ENCODE measurements at places on chromosomes 4 and X.

DNA sequence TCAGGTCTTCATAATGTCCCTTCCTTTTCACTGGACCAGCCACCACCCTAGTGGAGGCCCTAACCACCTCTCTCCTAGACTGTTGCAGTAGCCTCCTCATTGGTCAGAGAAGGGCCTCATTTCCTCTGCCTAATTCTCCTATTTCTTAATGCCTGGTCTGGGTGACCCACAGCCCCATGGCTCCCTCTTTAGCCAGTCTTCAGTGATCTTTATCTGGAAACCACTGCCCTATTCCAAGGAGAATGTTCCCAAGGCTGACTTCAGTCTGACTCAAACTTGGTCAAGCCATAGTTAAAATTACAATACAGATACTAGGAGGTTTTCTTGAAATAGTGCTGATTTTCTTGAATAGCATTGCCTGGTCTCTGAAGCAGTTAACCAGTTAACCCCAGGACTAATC lies 53.6 kb upstream of the PRPS1 start:
- no peak for DNase-seq

DNA sequence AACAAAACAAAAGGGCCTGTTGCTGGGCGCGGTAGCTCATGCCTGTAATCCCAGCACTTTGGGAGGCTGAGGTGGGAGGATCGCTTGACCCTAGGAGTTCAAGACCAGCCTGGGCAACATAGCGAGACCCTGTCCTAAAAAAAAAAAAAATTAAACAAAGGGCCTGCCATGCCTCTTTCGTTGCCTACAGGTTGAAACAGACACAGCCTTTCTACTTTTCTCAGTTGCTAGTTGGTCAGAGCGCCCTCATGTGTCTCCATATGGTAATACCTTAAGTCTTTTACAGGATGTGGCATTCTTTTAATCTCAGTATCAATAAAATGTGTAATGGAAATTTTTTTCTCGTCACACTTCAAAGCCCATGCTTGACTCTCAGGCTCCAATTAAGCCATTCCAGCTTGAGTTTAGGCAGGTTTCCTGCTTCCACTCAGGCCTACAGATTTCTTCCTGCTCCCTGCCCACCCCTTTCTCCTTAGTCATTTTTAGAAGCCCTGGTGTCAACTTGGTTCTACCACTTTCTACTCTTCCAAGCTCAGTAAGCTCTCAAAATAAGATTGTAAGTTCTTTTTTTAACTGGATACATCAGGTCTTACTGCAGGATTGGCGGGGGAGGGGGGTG lies 4.6 kb upstream of the SOWAHD start:
- peak; percentile 80 for DNase-seq

DNA sequence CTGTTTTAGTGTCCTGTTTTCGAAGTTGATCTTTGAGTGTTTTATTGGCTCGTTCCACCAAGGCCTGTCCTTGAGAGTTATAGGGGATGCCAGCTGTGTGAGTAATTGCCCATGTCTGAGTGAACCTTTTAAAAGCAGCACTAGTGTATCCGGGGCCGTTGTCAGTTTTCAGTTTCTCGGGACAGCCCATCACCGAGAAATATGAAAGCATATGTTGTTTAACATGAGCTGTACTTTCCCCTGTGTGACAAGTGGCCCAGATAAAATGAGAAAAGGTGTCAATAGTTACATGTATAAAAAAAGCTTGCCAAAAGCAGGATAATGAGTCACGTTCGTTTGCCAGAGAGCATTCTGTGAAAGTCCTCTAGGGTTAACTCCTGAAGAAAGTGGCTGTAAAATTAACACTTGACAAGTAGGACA lies 48.6 kb upstream of the RASSF6 start:
- no peak for DNase-seq

DNA sequence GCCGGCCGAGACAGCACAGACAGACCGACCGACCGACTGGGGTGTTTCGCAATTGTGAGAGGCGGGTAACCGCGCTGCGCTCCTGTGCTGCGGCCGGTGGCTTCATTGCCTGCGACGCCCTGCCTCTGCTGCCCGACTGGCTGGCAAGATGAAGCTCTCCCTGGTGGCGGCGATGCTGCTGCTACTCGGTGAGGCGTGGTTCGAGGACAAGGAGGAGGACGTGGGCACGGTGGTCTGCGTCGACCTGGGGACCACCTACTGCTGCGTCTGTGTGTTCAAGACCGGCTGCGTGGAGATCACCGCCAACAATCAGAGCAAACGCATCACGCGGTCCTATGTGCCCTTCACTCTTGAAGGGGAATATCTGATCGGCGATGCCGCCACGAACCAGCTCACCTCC lies 565.7 kb upstream of the SMIM31 start:
- no peak for DNase-seq

GRCh38 chr4:56469489-56470210 lies 2.2 kb downstream of the SRP72 start:
- peak; percentile 37 for DNase-seq
